ENCODE measurements at places on chromosomes 3 and 15.

DNA sequence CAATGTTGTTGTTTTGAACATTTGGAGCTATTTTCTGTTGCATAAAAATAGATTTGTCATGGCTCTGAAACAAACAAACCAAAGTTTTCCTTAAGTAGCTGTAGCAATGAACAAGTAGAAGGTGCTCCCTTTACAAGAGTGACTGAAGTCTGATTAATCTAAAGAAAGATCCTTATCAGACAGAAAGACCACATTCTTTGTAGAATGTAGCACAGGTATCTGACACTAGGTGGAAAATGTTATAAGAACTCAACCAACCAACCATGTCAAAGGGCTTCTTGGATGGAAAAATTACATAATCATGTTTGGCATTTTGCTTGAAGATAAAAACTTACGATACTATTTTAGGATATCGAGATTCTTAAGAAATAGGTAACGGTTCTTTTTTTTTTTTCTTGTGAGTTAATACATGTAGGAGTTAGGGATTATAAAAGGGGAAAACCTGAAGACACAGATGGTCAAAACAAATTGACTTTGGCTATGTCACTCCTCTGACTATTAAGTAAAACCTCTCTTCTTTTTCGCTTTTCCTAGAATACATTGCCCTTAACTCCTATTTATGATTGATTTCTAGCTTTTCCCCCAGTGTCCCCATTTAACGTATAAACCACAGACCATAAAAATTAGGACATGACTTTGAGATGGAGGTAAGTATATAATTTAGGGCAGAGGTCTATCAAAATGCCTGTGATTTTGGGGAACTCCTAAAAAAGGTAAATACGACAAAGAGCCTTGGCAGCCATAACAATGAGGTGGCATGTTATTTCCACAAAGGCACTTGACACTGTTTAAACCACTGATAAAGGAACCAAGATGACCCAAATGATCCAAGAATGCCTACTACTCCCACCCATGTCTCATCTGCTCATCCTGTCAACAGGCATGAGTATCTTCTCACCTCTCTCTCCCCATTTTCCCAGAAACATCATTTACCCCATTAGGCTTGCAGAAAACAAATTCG is 72.0 kb downstream of the CCR4 start:
- DNase-seq: no peak

DNA sequence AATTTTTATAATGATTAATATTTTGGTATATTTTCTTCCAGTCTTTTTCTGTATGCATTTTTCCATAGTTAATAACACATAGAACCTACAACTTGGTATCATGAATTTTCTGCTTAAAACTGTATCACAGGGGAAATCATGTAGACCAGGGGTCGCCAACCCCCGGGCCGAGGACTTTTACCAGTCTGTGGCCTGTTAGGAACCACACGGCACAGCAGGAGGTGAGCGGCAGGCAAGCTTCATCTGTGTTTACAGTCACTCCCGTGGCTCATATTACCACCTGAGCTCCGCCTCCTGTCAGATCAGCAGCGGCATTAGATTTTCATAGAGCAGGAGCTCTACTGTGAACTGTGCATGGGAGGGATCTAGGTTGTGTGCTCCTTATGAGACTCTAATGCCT is 54.7 kb downstream of the RPL22L1 start:
- no peak for DNase-seq

DNA sequence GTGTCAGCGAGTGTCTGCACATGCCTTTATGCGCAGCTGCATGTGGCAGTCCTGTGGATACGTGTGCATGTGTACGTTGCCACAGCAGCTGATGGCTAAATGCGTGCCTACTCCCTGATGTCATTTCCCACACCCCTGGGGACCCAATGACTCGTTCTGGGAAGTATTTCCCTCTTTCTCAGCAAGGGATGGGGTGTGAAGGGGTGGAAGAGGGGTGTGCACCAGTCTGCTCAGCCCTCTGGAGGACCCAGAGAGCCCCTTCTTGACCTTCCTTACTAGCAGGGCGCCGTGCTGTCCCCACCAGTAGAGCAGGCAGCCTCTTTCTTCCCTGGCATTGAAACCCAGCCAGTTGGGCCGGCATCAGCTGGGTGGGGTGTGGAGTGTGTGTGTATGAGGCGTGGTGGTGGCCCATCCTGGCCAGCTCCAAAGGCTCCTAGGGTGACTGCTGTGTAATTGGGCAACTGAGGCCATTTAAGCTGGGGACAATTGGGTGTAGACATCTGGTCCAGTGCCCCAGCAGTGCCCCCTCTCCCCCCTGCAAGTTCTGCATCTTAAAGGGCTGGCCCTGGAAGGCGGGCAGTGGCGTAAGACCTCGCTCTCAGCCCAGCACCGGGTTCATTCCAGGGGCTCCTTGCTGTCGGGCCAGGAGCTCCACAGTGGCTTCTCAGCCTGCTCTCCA is 19.2 kb downstream of the SNX33 start:
- DNase-seq: peak; percentile 94

DNA sequence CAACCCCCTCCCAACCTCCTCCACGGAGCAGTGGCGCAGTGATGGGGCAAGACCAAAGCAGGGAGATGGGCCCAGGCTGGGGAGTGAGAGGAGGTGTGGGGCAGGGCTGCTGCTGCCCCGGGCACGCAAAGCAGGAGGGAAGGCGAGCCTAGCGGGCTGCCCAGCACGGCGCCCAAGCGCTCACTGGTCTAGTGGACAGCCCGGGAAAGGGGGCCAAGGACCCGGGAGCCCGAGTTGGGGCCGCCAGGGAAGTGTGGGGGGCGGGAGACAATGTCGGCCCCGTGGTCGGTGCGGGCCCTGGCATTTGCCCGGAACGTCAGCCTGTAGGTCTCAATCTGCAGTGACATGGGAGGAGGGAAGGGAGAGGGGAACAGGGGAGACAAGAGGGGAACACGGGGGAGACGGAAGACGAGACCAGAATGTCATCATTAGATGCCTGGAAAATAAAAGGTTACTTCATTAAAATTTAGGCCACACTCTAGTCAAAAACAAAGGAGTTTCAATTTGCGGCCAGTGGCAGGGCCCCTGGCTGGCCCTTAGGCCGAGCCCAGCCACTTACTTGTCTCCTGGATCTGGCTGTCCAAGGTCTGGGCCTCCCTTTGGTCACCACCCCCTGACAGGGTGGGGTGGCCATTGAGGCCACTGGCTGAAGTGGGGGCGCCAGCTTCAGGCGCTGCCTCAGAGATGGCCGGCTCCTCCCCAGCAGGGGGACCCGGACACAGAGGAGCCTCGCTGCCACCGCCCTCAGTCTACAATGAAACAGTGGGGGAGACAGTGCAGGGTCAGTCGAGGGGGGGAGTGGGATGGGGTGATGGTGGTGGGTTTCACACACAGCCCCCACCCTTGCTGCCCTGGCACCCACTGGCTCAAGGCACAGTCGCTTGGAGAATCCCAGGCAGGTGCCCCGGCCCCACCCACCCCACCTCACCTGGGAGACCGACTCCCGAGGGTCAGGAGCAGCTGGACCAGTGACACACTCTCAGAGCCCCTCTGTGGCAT is 50.0 kb downstream of the DHX30 start:
- DNase-seq: no peak

DNA sequence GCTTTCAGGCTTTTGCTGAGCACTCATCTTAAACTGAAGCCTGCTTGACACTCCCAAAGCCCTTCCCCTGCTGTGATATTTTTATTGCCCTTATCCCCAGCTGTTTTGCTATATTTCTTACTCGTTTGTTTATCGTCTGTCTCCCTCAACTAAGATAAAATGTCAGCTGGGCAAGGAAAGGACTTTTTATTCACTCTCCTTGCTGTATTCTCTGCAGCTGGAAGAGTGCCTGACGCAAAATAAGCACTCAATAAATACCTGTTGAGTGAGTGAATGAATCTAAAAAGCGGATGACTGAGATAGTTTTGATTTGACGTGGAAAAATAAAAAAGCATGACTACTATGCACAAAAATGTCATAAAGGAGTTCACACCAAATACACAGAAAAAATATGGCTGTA is 84.8 kb upstream of the POMGNT2 start:
- no peak for DNase-seq

DNA sequence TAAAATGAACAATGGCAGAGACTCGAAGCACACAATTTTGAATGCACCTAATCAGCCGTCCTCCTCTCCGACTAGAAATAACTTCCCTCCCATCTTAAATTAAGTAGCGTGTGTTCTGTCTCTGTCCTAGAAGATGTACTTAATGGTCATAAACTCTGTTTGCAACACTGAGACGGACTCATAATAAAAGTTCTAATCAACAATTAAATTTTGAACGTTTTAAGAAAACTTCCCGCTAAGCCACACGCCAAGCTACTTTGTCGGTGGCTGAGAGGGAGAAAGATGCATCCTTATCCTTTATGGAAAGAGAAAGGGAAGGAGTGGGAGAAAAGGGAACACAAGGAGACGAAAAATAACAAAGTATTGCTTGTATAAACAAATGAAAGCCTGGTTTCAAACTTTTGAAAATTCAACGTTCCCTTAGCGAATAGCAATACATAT is 989 bp downstream of the GNB4 start:
- no peak for DNase-seq

- no peak for DNase-seq
These were observed 2.5 kb downstream of the PRKAR2A start for GRCh38 chr3:48845170-48845569.

GRCh38 chr3:114608293-114608692 is 314.5 kb downstream of the TIGIT start:
- DNase-seq: peak; percentile 18

DNA sequence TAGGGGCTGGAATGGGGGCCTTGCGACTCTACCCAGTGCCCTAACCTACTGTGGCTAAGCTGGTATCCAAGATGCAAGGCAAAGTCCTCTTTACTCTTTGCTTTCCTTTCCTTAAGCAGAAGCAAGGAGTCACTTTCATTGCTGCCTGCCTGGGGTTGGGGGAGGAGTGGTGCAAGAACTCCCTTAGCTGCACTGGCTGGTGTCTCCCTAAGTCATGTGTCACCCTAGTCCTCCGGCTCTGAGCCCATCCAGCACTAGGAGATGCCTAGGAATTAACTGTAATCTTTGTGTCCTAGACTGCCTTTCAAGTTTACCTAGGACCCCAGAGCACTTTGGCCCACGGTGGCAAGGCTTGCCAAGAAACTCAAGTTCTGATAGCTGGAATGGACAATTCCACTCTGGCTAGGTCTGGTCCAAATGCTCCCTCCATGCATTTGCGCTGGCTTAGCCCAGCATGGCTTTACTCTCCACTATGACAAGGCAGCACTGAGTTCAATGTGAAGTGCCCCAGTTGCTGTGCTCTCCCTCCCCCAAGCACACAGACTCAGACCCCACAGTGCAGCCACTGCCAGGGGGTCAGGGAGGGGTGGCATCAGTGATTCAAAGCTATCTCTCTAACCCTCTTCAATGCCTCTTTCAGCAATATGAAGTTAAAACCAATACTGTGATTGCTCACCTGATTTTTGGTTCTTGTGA is 58.7 kb downstream of the ESYT3 start:
- no peak for DNase-seq

DNA sequence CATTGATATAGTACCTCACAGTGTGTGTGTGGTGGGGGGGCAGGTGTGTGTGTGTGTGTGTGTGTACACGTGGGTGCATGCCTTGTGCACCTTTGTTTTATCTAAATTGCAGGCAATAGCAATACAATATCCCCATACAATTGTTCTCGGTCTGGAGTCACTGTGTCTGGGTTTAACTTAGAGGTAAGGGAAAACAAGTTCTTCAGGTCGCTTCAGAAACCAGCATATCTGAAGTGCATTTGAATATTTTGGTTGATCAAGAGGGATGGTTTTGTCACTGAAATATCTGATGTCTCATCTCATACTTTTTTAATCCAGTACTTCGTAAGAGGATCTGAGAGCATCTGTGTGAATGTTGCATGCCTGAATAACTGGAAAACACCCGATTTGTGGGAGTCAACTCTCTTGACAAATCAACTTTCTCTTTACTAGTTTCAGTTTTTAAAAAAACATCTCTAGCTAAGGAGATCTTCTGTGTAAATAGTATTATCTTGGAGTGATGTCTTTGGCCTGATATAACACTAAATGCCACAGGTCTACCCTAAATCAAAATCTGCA is 206.8 kb upstream of the NR2F2 start:
- no peak for DNase-seq

- no peak for DNase-seq
These were observed 138.7 kb downstream of the CHL1 start for GRCh38 chr3:335240-335639.

GRCh38 chr3:153437666-153438065 is 275.6 kb downstream of the RAP2B start:
- DNase-seq: no peak

DNA sequence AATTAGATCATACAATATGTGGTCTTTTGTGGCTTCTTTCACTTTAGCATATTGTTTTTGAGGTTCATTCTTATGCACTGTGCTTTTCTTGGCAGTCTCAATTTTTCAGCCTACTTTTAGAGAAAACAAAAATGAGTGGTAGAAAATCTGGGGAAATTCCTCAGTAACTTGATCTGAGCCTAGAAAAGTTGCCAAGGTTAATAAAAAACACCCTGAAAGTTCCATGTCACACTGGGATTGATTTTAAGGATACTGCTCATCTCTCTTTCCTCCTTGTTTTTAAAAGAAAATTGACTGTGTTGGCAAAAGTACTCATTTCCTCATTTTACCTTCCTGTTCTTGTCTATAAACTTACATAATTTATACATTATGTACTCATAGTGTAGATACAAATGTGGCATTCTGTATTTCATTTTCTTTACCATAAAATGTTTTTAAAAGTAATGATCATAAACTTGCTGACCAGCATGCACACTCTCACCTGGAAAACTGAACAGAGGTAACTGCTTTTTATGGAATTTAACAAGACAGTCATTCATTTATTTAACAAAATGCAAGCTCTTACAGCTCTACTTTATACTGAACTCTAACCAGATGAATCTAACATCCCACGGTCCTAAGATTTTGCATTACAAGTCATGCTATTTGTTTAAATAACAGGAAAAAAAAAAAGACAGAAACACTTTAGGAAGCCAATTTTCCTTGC is 28.6 kb upstream of the SH3BP5 start:
- peak; percentile 58 for DNase-seq

- no peak for DNase-seq
These were observed 414.2 kb downstream of the GABRB3 start for GRCh38 chr15:26358708-26359107.

GRCh38 chr3:112134335-112135124 is 1.5 kb upstream of the GCSAM start:
- DNase-seq: no peak
